ENCODE measurements at places on chromosomes 6 and 20. TPM values are rescaled to one million over a fixed set of nuclear protein-coding genes. Genes with fewer than 3 reads are reported as not detected.

BPIFB1 gene
- total RNA-seq, result not detected

GNL1 gene
- 104 TPM for total RNA-seq

- no peak for DNase-seq
Observed at GRCh38 chr20:64101731-64102621, 5.4 kb downstream of the NPBWR2 start.

DNA sequence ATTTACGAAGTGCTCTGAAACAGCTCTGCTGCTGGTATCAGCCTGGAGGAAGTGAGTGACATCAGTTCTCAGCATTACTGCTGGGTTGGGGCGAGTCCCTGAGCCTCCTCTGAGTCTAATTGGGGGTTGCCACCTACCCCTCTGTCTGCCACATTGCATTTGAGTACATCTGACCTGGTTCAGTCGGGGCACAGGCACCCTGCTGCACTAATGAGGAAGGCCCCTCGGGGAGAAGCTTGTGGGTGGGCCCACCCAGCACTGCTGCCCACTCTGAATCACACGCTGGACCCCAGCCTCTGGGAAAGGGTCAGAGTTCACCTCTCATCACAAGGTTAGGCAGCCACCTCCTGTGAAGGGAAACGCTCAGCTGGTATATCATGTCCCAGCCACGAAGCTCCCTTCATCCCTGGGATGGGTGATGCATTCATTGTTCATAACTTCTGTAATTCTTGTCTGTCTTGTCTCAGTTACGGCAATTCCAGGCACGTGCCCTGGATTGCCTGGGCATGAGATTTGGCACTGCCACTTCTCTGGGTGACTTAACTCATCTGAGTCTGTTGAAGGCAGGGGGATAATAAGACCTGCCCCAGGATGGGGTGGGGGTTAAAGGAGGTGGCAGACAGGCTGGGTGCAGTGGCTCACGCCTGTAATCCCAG is 13.3 kb downstream of the DNMT3B start:
- DNase-seq, result no peak

DNA sequence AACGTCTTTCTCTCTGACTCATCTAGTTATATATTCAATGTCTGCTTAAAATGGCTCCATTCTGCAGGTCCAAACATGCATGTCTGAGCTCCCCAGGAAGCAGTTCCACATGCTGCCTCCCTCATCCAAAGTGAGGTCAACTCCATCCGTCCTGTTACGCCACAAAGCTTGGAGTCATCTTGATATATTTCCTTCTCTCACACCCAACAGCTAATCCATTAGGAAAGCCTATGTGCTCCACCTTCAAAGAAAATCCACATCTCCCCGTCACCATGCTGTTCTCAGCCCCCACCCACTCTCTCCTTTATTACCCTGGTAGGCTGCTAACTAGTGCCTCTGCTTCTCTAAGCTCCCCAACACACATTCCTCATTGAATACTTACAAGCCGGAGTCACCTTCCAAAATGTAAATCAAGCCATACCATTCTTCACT is 130.2 kb upstream of the SYNDIG1 start:
- DNase-seq, result no peak

DNA sequence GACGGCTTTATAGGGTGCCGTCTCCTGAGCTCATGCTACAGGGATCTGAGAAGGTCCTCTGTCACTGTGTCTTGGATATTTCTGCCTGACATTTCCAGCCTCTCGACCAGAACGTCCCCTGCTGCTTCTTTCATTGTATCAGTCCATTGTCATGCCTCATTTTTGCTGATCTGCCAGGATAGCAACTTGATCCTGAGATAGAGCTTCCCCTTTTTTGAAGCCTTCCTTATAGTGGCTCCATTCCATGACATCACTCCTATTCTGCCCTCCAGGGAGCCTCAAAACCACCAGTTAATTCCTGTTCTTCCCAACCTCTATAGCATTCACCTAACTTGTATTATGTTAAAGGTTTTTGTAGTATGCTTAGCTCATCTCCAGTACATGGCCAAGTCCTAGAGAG is 431.8 kb upstream of the NOX3 start:
- DNase-seq, result no peak

- DNase-seq, result peak; percentile 74
Observed at GRCh38 chr6:36360241-36361054, 23.8 kb upstream of the BNIP5 start.
